ENCODE measurements at places on chromosomes 5 and 9.
A peak's percentile ranks its signal among the peaks of the same experiment; 100 is the strongest.

DNA sequence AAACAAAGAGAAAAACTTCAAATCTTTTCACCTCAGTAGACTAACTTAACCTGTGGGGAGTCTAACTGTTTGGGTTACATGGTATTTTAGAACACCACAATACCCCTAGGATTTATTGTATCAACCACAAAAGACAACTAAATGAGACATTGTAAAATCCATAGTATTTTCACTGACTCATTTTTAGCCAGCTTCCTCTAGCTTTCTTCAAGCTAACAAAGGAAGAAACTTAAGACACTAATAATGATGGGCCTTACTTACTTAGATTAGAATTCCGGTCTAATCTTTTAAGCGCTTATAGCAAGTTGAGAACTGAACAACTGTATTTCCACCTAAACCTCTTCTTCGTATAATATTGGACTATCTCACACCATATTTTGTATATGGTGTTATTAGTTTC, 529.3 kb downstream of the DMRTA1 start:
- no peak for DNase-seq

- peak; percentile 81 for DNase-seq
Observed at GRCh38 chr9:135499326-135500070, 984 bp upstream of the MRPS2 start.

DNA sequence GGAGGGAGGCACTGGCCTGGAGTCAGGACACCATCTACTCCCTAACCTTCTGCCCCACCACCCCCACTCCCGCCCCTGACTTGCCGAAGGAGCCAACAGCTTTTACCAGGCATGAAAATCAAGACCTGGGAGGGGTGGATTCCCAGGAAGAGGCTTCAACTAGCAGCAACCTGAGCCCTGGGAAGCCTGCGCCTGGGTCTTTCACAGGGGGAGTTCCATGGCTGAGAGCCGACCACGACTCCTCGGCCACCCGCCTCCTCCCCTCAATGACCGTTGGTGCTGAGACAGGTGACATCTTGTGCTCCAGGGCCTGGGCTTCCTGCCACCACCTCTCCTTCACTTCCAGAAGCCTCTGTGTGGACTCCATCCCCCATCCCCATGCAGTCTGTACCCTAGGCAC, 37.1 kb downstream of the BARX1 start:
- DNase-seq, result no peak

DNA sequence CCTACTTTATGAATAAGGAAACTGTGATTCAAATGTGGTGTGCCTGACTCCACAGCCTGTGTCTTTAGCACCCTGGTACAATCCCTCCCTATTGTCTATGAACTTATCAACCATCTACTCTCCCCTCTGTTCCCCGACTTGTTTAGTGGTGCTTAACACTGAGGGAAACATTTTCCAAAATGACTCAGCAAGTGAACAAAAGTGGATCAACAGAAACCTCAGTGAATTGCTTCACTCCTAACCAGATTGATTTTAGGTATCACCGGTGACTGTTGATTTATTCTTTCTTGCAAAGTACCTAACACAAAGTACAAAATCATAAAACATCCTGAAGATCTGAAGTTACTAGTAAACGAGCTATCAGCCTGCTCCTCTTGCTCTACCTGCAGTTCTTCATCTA, 42.1 kb upstream of the RAPGEF6 start:
- DNase-seq, result no peak

- DNase-seq, result no peak
Observed at GRCh38 chr9:21873540-21874221, 71.2 kb downstream of the MTAP start.

DNA sequence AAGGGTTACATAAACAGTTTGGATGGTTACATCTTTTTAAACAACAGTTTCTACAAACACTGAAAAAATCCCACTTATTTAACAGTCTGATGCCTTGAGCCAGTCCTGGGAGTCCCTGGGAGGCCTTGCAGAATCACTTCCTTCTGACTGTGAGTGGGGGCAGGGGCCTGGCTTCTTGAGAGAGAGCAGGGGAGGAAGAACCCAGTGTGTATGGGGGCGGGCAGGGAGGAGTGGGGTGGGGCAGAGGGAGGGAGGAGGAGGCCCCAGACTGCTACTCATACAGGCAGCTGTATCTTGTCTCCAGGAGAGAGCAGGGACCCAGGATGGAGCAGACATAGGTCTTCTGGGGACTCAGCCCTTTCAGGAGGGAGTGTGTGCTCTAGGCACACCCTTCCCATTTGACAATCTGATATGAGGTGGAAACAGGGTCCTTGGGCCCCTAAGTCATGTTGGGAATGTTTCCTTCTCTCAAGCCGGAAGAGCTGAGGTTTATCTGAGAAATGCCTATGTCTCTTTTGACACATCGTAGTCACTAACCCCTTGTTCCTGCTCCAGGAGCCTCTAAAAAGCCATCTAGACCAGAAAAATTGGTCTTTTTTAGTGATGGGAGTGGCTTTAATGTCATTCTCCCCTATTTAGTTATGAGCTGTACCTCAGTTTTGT, 52.8 kb downstream of the IRF1 start:
- DNase-seq, result no peak

GRCh38 chr9:88807426-88807825, 183.8 kb upstream of the S1PR3 start:
- DNase-seq, result no peak

- DNase-seq, result peak; percentile 28
Observed at GRCh38 chr5:176817841-176818377, 7.5 kb downstream of the UNC5A start.

DNA sequence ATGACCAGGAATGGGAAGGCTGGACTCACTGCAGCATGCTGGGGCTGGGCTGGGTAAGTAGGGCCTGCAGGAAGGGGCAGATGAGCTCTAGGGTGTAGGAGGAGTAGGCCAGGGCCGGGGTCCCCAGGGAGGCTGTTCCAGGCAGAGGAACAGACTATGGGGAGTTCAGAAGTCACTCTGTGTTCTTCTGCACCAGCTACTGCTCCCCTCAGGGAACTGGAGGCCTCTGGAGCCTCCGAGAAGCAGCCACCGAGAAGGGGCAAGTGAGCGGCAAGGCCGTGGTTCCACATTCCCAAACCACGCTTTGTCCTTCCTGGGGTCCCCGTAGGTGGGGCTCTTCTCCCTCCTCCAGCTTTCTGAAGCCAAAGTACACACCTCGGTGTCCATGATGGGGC, 8.4 kb upstream of the SLC2A6 start:
- no peak for DNase-seq

DNA sequence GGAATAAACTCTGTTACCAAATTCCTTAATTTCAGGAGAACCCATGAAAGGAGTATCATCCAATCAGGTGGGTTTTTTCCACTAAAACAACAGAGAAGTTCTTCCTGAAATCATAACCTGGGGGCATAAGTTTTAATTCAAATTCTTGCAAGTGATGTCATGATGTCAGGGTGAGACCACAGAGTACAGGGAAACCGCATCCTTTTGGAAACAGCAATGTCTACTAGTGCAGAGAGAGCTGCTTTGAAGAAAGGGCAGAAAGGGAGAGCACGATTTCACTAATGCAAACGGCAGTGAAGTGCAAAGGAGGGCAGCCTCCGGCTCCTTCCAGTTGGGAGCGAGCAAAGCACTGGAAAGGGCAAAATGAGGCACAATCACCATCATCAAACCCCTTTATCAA, 20.6 kb upstream of the CMBL start:
- DNase-seq, result no peak

DNA sequence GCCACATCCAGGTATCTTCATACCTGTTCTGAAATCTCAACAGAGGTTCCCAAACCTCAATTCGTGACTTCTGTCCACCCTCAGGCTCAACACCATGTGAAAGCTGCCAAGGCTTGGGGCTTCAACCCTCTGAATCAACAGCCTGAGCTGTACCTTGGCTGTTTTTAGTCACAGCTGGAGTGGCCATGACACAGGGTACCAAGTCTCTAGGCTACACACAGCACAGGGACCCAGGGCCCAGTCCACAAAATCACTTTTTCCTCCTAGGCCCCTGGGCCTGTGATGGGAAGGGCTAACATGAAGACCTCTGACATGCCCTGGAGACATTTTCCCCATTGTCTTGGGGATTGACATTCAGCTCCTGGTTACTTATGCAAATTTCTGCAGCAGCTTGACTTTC, 464.9 kb downstream of the ELAVL2 start:
- DNase-seq, result no peak

DNA sequence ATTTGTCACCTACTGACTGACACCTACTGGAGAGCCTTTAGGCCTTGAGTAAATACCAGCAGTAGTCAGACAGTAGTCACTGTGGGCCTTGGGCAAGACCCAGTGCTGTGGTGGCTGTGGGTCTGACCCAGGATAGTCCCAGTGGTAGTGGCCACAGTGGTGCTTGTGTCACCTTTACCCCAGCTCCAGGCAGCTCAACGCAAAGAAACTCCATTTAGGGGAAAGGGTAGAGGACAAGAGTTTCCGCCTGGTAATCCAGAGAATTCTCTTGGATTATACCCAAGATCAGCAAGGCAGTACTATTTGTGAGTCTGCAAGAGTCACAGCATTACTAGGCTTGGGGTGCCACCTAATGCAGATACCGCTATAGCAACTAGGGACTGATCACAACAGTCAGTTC, 28.9 kb downstream of the CERT1 start:
- no peak for DNase-seq

GRCh38 chr9:130781569-130781968, 53.5 kb upstream of the ABL1 start:
- DNase-seq, result no peak

DNA sequence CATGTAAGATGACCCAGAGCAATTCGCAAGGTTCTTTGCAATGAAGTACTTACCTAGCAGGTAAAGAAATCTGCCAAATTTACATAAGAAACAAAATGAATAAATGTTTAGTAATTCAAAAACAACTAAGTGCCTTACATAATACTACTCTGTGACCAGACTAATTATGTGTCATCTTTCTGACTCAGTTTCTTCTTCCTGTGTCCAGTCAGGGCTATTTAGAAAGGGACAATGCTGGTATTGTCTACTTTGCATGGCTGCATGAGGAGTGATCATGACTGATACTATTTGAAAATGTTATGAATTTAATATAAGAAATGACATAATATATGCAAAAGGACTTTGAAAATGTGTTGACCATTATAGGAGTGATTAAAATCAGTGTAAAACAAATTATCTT, 210.0 kb downstream of the TMEM161B start:
- no peak for DNase-seq

GRCh38 chr9:131394464-131395156, 724 bp downstream of the PRRC2B start:
- no peak for DNase-seq

GRCh38 chr9:3517377-3518048, 8.3 kb downstream of the RFX3 start:
- DNase-seq, result no peak

DNA sequence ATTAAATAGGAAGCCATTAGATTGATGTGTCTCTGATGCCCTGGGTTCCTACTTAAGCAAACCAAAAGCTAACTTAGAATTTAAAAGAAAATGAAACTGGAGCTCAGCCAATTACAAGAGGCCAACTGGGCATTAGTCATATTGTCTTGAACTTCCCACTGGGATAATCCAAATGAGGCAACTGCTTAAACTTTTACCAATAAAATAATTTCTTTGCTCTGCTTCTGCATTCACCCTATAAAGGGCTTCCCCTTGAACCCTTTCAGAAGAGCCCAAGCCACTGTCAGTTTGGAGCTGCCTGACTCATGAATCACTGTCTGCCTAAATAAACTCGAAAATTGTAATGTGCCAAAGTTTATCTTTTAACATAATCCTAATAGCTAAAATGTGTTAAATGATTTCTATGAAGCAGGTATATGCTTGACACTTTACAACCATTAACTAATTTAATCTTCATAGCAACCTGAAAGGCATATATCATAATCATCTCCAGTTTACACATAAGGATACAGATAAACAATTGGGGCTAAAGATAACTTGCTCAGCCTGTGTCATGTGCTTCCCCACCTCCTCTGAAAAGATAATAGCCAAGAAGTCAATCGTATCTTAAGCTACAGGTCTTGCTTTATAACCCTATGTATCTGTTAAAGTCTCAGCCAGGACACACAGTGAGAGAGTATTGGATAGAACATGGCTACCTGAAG, 11.5 kb downstream of the GPR150 start:
- no peak for DNase-seq

DNA sequence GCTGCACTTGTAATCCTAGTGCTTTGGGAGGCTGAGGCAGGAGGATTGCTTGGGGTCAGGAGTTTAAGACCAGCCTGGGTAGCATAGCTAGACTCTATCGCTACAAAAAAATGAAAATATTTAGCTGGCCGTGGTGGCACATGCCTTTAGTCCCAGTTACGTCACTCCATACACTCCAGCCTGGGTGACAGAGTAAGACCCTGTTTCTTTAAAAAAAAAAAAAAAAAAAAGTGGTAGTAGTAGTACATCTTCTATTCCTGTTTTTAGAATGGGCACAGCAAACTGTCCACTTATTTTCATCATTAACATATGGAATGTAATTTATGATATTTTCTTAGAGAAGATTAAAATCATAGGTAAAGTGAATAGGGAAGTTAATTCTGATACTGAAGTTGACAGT, 48.2 kb downstream of the TRIO start:
- DNase-seq, result no peak

- no peak for DNase-seq
Observed at GRCh38 chr5:90289837-90290236, 119.7 kb downstream of the CETN3 start.

GRCh38 chr5:54222336-54222735, 88.0 kb downstream of the ARL15 start:
- DNase-seq, result no peak

DNA sequence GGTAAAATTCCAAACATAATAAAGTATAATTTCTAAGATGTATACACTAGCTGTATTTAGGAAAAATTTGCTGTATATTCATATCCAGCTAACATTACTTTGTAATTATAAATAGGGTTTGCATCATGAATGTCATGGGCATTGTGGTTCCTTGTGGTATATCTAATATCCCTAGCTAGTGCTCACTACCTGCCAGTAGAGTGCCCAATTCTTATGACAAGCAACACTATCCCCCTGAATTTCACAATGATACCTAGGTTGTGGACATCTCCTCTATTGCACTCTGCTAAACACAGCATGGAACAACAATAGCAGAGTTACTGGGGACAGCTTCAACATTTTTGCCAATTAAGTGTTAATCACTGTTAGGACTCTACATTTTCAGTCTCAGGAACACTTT, 1656.5 kb downstream of the EFNA5 start:
- no peak for DNase-seq

GRCh38 chr9:95771556-95772246, 103.8 kb upstream of the ERCC6L2 start:
- DNase-seq, result no peak

- no peak for DNase-seq
Observed at GRCh38 chr5:168944004-168944403, 356.9 kb downstream of the SLIT3 start.

- DNase-seq, result peak; percentile 84
Observed at GRCh38 chr5:106094204-106094607, 1576.5 kb downstream of the EFNA5 start.

All from NCI-H1092 treated with DMSO at 0.1 percent for 48 hours (cell line).